ENCODE measurements at places on chromosomes 2 and 18.
A peak's percentile ranks its signal among the peaks of the same experiment; 100 is the strongest.

DNA sequence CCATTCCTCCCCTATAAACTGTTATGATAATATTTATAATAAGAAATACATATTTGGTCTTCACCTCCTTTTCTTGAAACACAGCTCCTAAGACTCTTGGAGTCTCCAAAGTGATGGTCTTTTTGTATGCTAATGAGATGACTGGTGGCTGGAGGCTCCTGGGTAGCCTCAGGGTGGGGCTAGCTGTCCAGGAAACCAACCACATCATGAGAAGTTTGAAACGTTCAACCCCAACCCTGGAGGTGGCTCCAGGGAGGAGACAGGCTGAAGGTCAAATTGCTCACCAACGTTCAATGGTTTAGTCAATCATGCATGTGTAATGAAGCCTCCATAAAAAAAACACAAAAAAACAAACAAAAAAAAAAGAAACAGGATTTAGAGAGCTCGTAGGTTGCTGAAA, 298.7 kb upstream of the MGAT5 start:
- no peak for DNase-seq

DNA sequence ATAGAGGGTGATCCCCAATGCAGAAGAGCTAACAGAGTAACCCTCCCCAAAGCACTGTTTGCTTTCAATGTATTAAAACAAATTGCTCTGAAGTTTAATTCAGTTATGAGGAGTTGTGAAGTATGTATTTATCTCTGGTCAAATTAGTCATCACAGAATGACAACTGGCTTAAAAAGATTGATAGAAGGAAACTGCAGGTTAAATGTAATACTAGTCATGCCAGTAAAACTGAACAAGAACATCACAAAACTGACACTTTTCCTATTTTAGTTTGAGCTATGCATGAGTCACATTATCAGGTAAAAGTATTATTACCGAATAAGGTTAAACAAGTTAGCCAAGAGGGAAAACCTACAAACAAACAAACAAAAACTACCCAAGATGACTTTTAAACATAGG, 99.0 kb upstream of the ACVR1C start:
- DNase-seq, result no peak

DNA sequence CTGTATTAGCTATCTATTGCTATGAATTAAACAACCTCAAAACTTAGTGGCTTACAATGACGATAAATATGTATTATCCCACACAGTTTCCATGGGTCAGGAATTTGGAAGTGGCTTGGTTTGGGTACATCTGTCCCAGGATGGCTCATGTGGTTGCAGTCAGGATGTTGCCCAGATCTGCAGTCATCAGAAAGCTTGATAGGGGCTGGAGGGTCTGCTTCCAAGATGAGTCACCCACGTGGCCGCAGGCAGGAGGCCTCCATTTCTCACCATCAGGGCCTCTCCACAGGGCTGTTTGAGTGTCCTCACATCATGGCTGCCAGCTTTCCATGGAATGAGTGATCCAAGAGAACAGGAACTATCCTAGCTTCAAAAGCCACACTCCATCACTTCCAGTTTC, 46.4 kb downstream of the CHRNA1 start:
- DNase-seq, result no peak

DNA sequence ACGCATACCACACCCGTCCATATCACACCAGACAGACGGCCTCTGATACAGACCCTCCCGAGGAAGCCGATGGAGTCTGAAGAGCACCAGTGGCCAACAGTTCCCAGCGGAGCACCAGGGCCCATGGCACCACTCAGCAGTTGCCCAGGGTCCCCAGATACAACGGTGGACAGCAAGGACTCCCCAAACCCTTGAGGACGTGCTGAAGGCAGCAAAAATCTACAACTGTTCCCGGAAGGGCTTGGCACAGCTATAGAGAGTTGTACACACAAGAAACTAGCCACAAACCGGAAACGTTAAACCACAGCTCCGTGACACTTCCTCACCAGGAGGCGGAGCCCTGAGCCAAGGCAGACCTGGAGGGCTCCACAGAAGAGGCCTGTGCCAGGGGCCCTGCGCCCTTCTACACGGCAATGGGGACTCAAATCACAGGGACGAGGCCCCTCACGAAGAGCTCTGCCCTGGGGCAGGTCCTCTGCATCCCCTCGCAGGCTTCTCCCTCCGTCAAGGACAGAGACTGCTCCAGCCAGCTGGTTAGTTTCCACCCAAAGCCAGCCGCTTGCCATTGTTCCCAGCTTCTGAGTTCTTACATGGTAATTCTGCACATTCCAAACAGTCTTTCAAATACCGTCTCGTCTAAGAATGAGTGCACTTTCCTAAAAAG, 133.4 kb downstream of the HDAC4 start:
- DNase-seq, result peak; percentile 71

DNA sequence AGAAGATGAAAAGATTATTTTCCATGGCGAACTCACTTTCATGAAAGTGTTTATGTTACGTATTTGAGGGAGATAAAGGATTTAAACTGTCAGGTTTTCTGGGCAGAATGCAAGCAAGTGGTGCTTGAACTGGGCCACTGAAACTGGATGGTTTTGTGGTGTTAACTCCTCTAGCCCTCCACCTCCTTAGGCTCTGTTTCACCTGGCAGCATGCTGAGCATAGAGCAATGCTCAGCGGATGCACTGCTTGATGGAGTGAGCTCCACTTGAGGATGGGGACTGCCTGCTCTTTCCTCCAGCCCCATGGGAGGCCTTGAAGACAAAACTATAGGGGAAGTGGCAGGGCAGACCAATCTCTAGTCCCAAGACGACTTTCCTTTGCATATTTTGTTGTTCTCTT, 345.8 kb downstream of the TDRD15 start:
- no peak for DNase-seq

DNA sequence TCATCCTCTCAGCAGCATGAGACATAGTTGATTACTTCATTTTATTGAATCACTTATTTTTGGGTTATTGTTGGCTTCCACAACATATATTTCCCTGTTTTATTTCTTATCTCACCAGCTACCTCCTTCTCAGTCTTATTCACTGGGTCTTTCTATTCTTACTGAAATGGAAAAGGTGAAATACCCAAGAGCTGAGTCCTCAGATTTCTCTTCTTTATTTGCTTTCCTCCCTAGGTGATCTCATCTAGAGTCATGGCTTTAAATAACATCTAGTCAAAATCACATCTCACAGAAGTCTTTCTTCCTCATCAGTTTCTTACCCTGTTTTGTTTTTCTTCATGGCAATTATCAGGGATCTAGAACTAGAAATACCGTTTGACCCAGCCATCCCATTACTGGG, 105.0 kb upstream of the RBBP8 start:
- peak; percentile 44 for DNase-seq

- DNase-seq, result peak; percentile 81
These were observed 125.5 kb downstream of the ANKRD44 start for GRCh38 chr2:197184959-197185586.

DNA sequence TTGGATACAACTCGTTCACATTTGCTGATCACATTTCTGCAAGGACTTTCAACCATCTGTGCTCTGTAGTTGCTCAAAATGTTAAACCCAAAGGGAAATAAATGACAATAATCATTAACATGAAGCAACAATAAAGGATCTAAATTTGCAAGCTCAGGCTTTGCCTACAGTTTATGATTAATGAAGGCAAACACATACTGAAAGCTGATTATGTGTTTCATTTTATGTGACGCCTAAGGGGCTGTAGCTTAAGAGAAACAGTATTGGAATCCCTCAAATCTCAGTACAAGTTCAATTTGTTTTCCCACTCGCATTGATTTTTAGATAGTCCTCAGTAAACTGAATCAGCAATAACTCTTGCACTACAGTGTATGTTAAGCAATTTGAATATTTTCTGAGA, 160.3 kb upstream of the FSIP2 start:
- no peak for DNase-seq

DNA sequence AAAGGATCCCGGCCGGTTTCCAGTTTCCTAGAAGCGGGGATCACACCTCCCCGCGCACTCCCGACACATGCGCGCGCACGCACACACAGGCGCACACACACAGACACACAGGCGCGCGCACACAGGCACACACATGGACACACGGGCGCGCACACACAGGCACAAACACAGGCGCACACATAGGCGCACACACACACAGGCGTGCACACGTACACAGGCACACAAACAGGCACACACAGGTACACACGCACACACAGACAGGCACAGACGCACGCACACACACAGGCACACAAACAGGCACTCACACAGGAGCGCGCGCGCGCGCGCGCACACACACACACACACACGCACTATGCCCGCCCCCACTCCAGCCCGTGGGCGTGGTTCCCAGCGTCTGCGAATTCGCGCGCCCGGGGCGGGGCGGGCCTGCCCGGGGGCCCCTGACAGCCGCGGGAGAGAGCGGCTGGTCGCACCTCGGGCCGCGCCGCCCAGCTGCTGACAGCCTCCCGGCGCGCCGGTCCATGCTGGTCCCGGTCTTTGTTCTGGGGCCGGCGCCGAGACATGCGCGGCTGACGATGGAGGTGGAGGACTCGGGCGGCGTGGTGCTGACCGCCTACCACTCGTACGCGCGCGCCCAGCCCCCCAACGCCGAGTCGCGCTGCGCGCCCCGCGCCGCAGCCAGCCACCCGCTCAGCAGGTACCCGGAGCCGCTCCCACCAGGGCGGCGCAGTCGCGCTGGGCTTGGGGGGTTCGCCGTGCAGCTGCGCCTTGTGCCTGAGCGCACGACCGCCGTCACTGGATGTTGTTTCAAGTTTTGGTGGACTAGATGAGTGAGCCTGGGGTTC, at the start of gene ARHGAP28:
ARHGAP28 (plus strand) TSS at position 470 of the 845 bp plus-strand sequence; CDS start at position 576, 106 bp downstream.
- DNase-seq, result peak; percentile 93

- no peak for DNase-seq
These were observed 22.0 kb downstream of the SLC14A1 start for GRCh38 chr18:45745817-45746461.

- no peak for DNase-seq
These were observed 17.4 kb upstream of the STEAP3 start for GRCh38 chr2:119206201-119206600.

DNA sequence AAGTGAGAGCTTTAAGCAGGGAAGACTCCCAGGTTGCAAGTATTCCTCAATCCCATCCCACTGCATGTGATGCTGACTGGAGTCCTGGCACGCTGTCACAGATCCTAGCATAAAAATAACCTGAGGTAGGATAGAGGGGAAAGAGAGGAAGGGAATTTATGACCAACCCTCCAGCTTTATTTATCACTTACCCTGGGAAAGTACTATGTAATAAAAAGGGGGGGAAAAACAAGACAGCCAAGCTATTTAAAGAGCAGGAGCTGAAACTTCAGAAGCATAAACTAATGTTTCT, 122.2 kb downstream of the SLC8A1 start:
- DNase-seq, result no peak

DNA sequence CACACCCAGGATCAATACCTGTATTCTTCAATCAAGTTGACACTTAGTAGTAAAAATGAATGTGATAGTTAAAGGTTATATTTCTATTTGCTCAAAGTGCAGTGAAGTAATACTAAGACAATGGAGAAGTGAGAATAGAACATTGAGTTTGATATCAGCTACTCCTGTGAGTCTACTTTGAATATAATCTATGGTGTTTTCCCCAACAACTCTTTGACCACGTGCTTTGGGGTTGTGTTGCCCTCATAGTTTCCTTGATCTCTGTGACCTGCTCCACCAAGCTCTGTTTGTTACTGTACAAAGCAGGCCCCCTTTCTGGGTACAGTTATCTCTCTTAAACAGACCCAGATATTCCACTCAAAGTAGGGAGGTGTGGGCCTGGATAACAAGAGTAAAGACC, 222.9 kb downstream of the GALR1 start:
- no peak for DNase-seq

- DNase-seq, result no peak
These were observed 5.8 kb downstream of the NGEF start for GRCh38 chr2:233007270-233007669.

DNA sequence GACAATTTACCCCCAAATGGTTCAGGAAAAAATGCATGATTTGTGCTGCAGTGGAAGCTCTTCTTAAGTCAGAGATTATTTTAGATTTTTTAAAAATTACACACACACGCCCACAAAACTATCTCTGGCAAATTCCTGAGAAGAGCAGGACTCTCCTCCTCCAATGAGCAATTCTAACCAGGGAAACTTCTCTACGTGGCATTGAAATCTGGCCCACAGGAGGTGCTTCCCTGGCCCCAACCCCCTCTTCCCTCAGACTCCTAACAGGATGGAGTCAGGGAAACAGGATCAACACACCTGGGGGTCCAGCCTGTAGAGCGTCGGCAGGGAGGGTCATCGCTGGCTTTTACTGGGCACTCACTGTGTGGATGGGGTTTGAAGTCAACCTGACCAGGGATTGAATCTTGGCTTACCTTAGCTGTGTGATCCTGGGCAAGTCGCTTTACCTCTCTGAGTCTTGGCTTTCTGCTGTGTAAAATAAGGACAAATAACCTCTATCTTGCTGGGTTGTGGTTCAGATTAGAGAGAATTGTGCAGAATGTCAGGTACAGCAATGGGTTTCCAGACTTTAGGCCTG, 65.4 kb upstream of the ASAP2 start:
- no peak for DNase-seq

GRCh38 chr2:19462256-19462645, 103.8 kb upstream of the OSR1 start:
- no peak for DNase-seq

DNA sequence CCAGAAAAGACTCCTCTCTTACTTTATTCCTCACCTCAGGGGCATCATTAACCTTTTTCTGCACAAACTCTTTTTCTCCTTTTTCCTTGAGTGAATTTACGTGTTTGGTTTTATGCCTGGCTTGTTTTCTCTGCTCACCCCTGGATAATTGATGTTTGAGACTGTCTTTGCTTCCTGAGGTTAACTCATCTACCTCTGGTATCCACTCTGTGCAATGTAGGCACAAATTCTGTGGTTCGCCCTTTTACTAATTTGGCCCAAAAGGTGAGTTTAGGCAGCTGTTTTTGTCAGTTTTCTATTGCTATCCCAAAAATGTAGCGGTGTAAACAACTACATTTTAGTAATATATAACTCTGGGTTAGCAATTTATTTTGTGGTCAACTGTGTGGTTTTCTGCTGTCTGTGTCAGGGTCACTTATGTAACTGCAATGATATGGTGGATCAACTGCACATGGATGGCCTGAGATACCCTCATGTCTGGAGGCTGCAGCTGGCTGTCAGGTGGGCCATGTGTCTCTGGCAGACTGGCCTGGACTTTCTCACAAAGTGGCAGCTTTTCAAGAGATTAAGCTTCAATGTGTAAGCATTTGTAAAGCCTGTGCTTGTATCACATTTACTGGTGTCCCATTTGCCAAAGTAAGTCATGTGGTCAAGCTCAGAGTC, 329.7 kb downstream of the FSIP2 start:
- no peak for DNase-seq

GRCh38 chr2:189599245-189599644, 18.7 kb upstream of the SLC40A1 start:
- DNase-seq, result no peak

GRCh38 chr2:164818149-164819136, 23.2 kb downstream of the COBLL1 start:
- no peak for DNase-seq

GRCh38 chr2:24993406-24994145, 21.8 kb upstream of the DNAJC27 start:
- DNase-seq, result no peak

DNA sequence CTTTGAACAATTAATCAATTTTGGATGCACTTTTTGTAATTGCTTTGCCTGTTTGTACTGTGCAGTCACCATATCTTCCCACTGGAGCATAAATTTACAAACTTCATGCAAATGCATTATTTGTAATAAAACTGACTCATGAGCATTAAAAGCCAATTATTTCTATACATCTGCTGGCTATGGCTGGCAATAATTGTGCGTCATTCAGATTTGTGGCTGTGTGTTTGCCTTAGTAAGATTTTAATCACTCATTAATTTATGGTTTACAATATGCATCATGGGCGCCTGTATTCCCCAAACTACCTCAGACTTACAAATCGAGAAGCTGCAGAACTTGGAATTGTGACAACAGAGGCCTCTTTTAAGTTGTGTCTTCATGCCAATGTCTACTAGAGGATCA, 132.4 kb upstream of the TRIB2 start:
- DNase-seq, result no peak

Measured in stromal cell of bone marrow (primary cell).